Adrenal gland (tissue), 19 donors: ENCODE measurements at places on chromosomes 13 and 19. TPM values are rescaled to one million over a fixed set of nuclear protein-coding genes. Genes with fewer than 3 reads are reported as not detected.

Gene ZGLP1
- total RNA-seq = 1.5 TPM

Gene FCGBP
- 1.6 TPM for total RNA-seq

Gene UPK1A
- not detected for total RNA-seq

Gene MCF2L
- 10.2 TPM for total RNA-seq

Gene ZNF528
- total RNA-seq = 21.4 TPM

Gene KLK3
- 0.31 TPM for total RNA-seq

Gene CACTIN
- 18.2 TPM for total RNA-seq

Gene OR1M1
- not detected for total RNA-seq

Gene RFPL4AL1
- not detected for total RNA-seq

Gene FBXL3
- total RNA-seq = 30.5 TPM

Gene IGFL2
- total RNA-seq = not detected

DNA sequence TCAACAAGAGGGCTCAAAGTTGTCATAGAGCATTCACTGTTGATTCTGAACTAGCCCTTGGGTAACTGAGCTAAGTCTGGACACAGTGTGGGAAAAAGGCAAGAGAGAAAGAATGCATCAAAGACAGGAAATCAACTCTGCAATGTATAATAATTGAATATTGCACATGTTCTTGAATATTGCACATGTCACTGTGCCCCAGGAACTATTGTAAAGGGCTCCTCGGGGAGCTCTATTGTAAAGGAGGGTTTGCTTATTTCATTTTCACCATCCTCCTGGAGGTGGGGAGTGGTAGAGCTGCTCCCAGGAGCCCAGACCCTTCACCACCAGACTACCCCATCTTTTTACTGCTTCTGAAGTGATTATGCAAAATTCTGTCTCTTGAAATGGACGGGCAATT is 44.4 kb upstream of the ITM2B start:
- no peak overlapping the region for H3K4me3 ChIP-seq
- H3K36me3 ChIP-seq = no peaks in the 10 kb centered on the region
- H3K27ac ChIP-seq = no peak overlapping the region
- H3K4me1 ChIP-seq = no peaks in the 10 kb centered on the region

DNA sequence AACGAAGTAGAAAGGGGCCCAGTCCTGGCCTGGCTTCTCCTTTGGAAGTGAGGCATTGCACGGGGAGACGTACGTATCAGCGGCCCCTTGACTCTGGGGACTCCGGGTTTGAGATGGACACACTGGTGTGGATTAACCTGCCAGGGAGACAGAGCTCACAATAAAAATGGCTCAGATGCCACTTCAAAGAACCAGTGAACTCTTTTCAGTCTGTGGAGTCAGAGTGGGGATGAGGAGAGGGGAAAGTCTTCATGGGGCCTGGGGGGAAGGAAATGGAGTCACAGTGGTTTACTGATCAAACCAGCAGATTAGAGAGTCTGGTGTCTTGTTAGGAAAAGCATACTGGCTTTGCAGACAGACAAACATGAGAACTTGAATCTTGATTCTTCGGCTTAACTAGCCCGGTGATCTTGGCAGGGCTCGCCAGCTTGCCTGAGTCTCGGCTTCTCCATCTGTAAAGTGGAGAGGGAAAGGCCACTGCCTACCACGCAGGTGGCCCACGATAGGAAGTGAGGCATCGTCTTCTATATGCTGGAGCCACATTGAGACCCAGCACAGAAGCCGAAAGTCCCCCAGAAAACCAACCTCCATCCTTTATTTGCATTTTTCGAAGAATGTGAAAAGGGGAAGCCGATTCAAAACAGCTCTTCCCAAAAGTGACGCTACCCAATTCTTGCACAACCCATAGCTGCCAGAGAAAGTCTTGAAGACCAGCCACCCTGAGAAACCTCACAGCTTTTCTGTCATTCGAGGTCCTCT is at the start of gene FFAR1:
FFAR1 (plus strand) TSS at position 732 of the 759 bp plus-strand sequence. CDS start 3,650 bp downstream, outside the sequence.
- H3K27ac ChIP-seq = no peak within 1 kb of the TSS
- H3K36me3 ChIP-seq = no peaks in the 10 kb centered on the region
- H3K4me1 ChIP-seq = no peaks in the 10 kb centered on the region
- H3K4me3 ChIP-seq = no peak within 1 kb of the TSS
- H3K27me3 ChIP-seq = peaks cover 5% of the 10 kb centered on the region
- peak; percentile 42 for DNase-seq

DNA sequence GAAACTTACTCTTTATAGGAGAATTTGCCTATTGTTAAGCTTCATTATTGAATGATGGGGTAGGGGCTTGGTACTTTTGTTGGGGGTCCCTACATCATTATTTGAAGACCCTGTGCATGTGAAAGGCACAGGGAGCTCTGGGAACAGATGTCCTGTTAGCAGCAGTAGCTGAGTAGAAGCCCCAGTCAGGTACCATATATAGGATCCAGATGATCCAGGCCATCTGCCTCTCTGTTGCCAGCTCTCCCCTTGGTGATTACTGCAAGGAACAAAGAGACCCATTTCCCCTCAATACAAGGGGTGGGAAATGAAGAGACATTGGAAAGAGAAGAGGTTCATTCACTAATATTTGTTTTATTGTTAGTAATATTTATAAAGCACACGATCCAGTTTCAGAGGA is 4.4 kb upstream of the MTMR6 start:
- no peaks in the 10 kb centered on the region for H3K36me3 ChIP-seq
- peaks cover 5% of the 10 kb centered on the region for H3K4me1 ChIP-seq
- no peak overlapping the region for H3K4me3 ChIP-seq
- no peaks in the 10 kb centered on the region for H3K27me3 ChIP-seq
- peak overlapping the region; percentile 45 for H3K27ac ChIP-seq

- H3K4me1 ChIP-seq = no peaks in the 10 kb centered on the region
- no peaks in the 10 kb centered on the region for H3K36me3 ChIP-seq
- no peaks in the 10 kb centered on the region for H3K27me3 ChIP-seq
Measured at GRCh38 chr13:42807866-42808265, 26.5 kb downstream of the FAM216B start.

DNA sequence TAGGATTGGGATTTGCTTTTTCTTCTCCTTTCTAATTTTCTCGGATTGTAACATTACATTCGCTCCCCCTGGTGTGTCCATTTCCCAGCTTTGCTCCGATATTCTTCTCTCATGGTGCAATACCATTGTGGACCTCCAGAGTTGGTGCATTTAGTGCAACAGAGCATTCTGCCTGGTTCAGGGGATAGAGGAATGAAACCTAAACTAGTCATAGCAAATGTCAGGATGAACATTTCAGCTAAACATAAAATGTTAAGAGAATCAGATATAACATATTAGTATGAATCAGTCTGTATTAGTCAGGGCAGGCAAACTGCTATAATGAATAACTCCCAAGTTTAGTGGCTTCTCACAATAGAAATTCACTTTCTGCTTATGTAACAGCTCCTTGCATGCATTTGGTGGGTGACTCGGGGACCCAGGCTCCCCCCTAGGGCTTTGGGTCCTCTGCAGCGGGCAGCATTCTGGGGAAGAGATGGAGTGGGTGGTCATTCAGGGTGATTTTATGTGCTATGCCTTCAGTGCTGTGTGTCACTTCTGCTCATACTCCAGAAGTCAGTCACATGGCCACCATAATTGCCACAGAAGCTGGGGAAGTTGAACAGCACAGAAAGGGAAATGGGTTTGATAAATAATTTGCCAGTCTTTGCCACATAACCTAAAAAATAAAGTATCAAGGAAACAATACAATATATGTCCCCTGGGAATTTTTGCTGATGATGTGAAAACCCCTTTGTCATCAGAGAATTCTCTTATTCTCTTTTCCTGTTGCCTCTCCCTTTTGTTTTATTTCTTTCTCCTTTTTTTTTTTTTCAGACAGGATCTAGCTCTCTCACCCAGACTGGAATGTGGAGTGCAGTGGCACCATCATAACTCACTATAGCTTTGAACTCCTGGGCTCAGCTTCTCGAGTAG is 111.0 kb downstream of the HSPH1 start:
- H3K27me3 ChIP-seq = no peaks in the 10 kb centered on the region
- H3K36me3 ChIP-seq = no peaks in the 10 kb centered on the region
- no peak for DNase-seq
- H3K4me1 ChIP-seq = peaks cover 13% of the 10 kb centered on the region

- peaks cover 24% of the 10 kb centered on the region for H3K27me3 ChIP-seq
- peaks cover 31% of the 10 kb centered on the region for H3K4me1 ChIP-seq
- H3K27ac ChIP-seq = peak overlapping the region; percentile 73
- H3K4me3 ChIP-seq = no peak overlapping the region
Measured at GRCh38 chr19:7869910-7870511, 4.2 kb downstream of the PRR36 start.

GRCh38 chr19:16888629-16889365 is at the start of gene F2RL3:
F2RL3 (plus strand) TSS chr19:16888999; CDS start chr19:16889190, 191 bp downstream.
- H3K36me3 ChIP-seq = no peaks in the 10 kb centered on the region
- H3K4me1 ChIP-seq = peaks cover 4% of the 10 kb centered on the region
- H3K27ac ChIP-seq = no peak within 1 kb of the TSS

GRCh38 chr13:39597838-39598237 is 5.2 kb downstream of the LHFPL6 start:
- no peaks in the 10 kb centered on the region for H3K4me1 ChIP-seq
- no peak overlapping the region for H3K4me3 ChIP-seq

DNA sequence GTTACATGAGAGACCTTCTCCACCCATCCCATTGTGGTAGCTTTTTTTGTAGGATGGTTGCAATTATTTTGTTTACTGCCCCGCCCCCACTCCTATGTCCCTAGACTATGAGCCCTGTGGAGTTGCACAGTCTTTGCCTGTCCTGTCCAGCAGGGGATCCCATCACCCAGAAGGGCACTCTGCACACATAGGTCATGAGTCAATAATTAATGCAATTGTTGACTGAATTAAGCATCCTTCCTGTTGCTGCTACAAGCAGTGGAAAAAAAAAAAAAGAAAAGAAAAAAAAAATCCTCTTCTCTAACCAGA is 14.2 kb downstream of the C19orf81 start:
- no peak overlapping the region for H3K27ac ChIP-seq
- H3K4me3 ChIP-seq = no peak overlapping the region
- H3K36me3 ChIP-seq = no peaks in the 10 kb centered on the region
- peaks cover 24% of the 10 kb centered on the region for H3K27me3 ChIP-seq

DNA sequence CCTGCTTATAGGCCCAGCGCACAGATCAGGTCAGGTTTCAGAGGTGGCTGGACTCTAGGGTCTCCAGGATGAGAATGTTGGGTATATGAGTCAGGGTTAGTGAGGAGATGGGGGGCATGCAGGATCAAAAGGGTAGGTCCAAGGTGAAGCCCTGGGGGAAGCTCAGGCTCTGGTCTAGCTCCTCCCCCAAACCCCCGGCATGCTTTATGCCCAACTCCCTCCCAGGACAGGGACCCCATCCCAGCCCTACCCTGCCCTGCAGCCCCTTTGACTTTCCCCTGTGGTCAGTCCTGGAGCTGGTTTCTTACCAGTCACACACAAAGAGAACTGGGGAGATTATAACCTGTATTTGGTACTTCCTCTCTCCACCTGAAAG is 9.8 kb upstream of the CEACAM18 start:
- H3K27ac ChIP-seq = no peak overlapping the region
- DNase-seq = peak; percentile 5
- no peaks in the 10 kb centered on the region for H3K36me3 ChIP-seq
- no peaks in the 10 kb centered on the region for H3K27me3 ChIP-seq
- H3K4me1 ChIP-seq = no peaks in the 10 kb centered on the region
- H3K4me3 ChIP-seq = no peak overlapping the region

- DNase-seq = no peak
- no peaks in the 10 kb centered on the region for H3K4me1 ChIP-seq
Measured at GRCh38 chr19:38880076-38880881, 2.2 kb upstream of the RINL start.

- H3K4me3 ChIP-seq = no peak overlapping the region
- H3K36me3 ChIP-seq = peaks cover 6% of the 10 kb centered on the region
- H3K27me3 ChIP-seq = no peaks in the 10 kb centered on the region
- no peak for DNase-seq
Measured at GRCh38 chr19:35783469-35784434, 8.4 kb downstream of the ARHGAP33 start.

DNA sequence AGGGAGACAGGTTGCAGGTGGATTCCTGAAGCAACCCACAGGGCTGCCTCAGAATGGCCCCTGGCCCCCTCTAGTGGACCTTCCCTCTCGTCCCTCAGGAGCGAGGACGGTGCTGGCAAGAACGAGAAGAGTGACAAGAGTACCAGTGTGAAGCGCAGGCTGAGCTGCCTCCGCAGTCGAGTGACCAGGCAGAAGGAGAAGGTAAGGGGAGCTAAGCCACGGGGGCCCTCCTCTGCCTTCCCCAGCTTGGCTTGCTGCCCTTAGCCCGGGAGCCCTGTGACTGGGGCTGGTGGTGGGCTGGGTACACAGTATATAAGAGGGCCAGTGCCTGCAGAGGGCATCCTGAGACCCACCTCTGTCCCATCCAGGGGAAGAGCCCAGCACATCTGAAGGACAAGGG is 34.0 kb downstream of the ARHGEF18 start:
- H3K27ac ChIP-seq = no peak overlapping the region
- no peaks in the 10 kb centered on the region for H3K36me3 ChIP-seq
- peaks cover 4% of the 10 kb centered on the region for H3K4me1 ChIP-seq

- H3K4me1 ChIP-seq = no peaks in the 10 kb centered on the region
- DNase-seq = no peak
- H3K36me3 ChIP-seq = no peaks in the 10 kb centered on the region
- no peak overlapping the region for H3K27ac ChIP-seq
Measured at GRCh38 chr13:69641773-69642172, 465.9 kb upstream of the ATXN8OS start.

- H3K36me3 ChIP-seq = no peaks in the 10 kb centered on the region
- no peak for DNase-seq
- peaks cover 8% of the 10 kb centered on the region for H3K27me3 ChIP-seq
- H3K4me3 ChIP-seq = no peak overlapping the region
- no peaks in the 10 kb centered on the region for H3K4me1 ChIP-seq
Measured at GRCh38 chr19:51779181-51779580, 15.8 kb upstream of the FPR3 start.

GRCh38 chr19:33187183-33187540 is 7.0 kb upstream of the LRP3 start:
- peak; percentile 11 for DNase-seq
- no peaks in the 10 kb centered on the region for H3K27me3 ChIP-seq
- H3K4me1 ChIP-seq = no peaks in the 10 kb centered on the region
- no peak overlapping the region for H3K4me3 ChIP-seq

DNA sequence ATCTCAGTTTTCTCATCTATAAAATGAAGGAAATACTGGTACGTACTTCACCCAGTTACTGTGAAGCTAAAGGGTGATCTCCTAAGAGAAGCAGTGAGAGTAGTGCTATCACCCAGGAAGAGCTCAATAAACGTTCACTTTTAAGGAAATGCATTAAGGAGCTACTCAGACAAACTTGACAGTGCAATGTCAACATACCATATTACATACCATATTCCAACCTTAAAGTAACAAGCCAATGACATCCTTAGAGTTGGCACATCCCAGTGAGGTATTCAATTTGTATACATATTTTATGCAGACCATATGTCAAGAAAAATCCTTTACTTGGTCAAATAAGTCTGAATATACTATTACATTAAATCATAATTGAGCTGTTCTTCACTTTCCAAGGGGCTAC is 7.0 kb downstream of the TBC1D4 start:
- no peak for DNase-seq
- H3K4me1 ChIP-seq = peaks cover 27% of the 10 kb centered on the region
- no peak overlapping the region for H3K4me3 ChIP-seq
- no peak overlapping the region for H3K27ac ChIP-seq
- H3K36me3 ChIP-seq = no peaks in the 10 kb centered on the region

DNA sequence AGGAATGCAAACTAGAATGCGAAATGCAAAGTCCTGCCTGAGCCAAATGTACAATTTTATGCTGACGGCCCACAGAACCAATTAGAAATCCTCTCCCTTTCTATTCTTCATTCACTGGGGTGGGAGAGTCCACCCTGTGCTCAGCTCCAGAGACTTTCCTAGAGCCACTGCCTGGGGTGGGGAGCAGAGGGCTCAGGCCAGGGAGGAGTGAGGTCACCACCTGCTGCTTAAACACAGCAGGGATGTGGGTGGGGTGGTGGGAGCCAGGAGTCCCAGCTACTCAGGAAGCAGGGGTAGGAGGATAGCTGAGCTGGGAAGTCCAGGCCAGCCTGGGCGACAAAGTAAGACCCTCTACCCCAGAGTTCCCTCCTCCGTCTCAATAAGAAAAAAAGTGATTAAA is 26.9 kb upstream of the ZNF83 start:
- H3K4me3 ChIP-seq = no peak overlapping the region
- DNase-seq = no peak
- no peaks in the 10 kb centered on the region for H3K36me3 ChIP-seq
- H3K27ac ChIP-seq = no peak overlapping the region
- no peaks in the 10 kb centered on the region for H3K4me1 ChIP-seq
- no peaks in the 10 kb centered on the region for H3K27me3 ChIP-seq
